ENCODE measurements at places on chromosomes 11 and 22.

DNA sequence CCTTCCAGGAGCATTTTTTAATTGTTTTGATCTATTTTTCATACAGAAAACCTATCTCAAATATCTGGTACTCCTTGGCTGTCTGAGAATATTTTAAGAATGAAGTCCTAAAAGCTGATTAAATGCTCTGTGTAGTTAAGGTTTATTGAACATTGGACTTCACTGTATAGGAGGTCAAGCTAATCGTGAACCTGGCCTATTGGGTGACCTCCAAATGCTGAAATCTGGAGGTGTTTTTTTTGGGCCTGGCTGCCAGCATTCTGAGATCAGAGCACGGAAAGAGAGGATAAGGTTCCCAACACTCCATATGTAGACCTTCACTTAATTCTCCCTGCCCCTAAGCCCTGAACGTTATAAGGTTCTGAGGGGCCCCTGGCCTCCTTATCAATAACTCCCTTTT lies 8.3 kb downstream of the IL17RA start:
- DNase-seq = no peak

- no peak for DNase-seq
Observed at GRCh38 chr11:78031629-78032028, 8.6 kb upstream of the KCTD14 start.

DNA sequence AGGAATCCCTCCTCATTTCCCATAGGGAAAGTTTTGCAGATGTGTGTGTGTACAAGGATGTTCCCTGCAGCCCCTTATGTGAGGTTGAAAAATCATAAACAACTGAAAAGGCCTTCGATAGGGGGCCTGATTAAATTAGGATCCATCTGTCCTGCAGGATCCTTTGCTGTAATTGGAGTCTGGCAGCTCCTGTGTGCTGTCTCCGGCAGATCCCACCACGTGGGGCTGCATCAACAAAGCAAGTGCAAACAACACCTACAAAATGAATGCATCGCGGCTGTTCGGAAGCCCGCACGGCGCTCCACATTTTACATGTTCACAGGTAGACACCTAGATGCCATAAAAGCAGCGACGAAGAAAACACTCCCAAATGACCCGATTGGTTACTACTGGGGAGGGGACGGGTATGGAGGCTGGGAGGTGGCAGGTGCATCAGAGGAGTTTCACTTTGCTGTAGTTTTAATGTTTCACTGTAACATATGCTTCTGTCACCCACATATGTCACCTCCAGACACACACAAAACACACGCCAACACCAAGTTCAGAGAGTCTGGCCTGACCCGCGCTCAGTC lies 52.2 kb downstream of the NFAM1 start:
- no peak for DNase-seq

GRCh38 chr22:33476716-33477115 lies 418.5 kb upstream of the SYN3 start:
- DNase-seq = no peak

DNA sequence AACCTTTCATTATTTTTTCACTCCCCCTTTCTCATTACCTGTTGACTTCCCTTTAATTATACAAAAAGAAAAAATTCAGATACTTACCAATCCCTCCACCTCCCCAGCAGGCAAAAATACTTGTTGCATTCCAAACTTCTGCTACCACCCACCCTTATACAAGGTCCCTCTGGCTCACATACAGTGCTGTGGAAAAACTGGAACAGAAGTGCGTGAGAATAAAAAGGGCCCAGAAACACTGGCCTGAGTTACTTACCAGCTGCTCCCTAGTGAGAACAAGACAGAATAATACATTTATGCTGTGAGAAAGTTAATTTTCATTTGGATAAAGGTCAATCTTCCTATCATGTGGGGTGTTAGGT lies 46.9 kb upstream of the RAPSN start:
- DNase-seq = no peak

DNA sequence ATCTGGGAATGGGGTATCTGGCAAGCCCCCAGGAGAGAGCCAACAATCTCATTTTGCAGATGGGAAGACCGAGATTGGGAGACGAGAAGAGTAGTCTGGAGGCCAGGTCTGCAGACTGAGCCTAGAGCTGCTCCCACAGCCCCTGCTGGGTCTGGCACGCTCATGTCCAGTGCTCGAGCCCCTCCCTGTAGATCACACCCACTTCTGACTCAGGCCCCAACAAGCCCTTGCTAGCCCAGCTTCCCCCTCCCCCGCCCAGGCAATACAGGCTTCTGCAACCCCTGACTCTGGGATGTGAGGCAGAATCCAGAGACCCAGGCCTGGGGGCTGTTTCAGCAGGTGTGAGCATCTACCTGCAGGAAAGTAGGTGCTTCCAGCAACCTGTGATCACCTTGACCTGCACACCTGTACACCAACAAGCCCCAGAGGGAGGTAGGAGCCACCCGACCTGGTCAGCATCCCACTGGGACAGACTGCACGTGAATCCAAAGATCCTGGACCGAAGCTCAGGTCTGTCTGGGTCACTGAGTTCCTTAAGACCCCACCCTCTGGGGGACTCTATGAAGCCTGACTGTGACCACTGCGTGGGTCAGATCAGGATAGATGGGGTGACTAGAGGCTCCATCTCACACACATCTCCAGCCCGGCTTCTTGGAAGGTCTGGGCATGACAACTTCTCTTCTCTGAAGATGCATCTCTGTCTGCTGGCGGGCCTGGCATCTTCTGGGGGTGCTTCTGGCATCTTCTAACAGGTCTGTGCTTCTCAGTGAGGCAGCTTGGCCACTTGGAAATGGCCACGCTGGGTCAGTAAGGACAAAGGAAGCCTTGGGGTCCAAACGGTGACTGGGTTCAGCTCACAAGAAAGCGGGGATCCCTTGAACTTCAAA lies 29.3 kb downstream of the LINC01488 start:
- DNase-seq = peak; percentile 62

DNA sequence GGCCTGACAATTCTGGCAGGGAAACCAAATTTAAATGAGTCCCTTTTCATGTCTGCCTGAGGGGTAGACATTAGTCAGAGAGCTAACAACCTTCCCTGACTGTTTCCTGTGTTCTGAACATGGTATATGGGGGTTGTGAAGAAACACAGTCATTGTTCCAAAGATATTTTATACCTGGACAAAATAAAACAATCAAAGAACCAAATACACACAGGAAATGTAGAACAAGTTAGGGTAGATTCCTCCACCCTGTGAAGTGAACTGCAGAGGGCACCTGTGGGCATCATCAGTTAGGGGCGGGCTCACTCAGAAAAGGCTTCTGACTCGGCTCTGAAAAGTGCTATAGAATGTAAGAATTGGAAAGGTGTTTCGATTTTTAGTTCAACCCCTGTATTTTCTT lies 231.9 kb upstream of the CADM1 start:
- DNase-seq = peak; percentile 89

DNA sequence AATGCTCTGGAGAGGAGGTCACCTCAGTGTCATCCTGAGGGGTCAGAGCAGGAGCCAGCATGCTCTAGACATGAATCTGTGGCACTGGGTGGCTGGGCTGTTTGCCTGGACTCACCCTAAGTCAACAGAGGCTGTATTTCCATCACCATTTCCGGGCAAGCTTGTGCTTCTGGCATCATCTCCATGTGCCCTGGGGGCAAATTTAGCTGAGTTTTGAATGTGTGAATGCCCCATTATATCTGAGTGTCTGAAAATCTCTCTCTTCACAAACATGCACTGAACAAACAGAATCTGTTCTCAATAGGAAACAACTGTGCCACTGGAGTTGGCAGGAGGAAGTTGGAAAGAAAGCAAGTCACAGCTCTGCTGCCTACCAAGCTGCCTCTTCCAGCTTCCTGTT lies 356.2 kb downstream of the GRM5 start:
- DNase-seq = peak; percentile 83

- no peak for DNase-seq
Observed at GRCh38 chr22:29083933-29084591, 11.2 kb downstream of the KREMEN1 start.

GRCh38 chr11:3946455-3947017 lies 91.1 kb downstream of the STIM1 start:
- no peak for DNase-seq

DNA sequence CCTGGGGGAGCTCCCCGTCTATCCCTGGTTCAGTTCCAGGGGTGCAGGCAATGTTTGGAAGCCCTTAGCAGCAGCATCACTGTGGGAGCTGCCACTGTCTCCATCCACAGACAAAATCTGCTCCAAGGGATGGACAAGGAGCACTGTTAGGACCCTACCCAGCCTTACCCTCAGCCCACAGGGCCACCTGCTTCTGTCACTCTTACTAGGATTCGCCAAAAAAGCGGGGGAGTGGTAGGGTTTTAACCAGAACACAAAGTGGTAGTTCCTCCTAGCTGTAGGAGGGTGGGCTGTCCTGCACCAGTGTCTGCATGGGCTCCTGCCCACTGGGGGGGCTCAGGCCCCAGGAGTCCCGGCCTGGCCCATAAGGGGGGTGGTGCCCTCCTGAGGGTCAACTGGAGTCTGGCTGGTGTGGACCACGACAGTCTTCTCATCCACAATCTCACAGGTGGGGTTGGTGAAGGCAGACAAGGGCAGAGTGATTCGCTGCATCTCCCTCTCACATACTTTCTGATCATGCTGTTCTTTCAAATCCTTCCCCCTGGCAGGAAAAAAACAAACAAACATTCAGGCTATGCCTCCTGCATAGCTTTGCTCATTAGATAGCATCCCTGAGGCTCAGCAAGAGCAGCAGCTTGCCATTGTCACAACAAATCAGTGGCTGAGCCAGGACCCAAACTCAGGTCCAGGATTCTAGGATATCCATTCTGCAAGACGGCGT lies 9.4 kb downstream of the PIK3IP1 start:
- DNase-seq = no peak

DNA sequence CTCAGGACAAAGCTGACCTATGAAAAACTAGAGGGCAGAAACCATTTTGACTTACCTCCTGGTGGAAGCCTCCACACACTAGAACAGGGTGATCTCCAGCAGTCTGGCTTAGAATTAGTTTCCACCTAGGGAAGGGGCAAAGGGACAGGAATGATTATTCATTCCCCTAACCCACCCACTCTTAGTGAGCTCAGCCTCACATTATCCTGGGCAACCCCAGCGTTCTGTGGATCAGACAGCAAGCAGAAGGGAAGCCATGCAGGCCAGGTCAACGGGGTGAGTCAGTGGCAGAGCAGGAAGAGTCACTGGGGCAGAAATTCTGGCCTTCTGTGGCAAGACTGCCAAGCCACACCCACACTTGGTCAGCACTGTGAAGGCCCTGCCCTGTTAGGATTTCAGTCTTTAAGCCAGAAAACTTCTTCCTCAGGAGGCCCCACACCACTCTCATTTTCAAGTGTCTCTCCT lies 10.5 kb downstream of the NUMA1 start:
- DNase-seq = peak; percentile 87

GRCh38 chr11:134046681-134047449 lies 22.0 kb upstream of the JAM3 start:
- no peak for DNase-seq

DNA sequence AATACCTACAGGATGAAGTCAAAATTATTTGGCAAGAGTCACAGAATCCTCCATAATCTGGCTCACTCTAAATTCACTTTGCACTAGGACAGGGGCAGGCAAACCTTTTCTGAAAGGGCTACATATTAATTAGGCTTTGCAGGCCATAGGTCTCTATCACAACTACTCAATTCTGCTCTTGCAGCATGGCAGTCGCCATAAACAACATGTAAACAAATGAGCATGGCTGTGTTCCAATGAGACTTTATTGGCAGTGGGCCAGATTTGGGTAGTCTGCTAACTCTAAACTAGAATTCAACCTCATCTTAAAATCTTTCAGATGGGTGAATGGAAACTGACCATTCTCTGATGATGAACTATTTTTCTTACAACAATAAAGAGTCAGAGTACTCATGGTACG lies 5.8 kb downstream of the THRSP start:
- DNase-seq = no peak

DNA sequence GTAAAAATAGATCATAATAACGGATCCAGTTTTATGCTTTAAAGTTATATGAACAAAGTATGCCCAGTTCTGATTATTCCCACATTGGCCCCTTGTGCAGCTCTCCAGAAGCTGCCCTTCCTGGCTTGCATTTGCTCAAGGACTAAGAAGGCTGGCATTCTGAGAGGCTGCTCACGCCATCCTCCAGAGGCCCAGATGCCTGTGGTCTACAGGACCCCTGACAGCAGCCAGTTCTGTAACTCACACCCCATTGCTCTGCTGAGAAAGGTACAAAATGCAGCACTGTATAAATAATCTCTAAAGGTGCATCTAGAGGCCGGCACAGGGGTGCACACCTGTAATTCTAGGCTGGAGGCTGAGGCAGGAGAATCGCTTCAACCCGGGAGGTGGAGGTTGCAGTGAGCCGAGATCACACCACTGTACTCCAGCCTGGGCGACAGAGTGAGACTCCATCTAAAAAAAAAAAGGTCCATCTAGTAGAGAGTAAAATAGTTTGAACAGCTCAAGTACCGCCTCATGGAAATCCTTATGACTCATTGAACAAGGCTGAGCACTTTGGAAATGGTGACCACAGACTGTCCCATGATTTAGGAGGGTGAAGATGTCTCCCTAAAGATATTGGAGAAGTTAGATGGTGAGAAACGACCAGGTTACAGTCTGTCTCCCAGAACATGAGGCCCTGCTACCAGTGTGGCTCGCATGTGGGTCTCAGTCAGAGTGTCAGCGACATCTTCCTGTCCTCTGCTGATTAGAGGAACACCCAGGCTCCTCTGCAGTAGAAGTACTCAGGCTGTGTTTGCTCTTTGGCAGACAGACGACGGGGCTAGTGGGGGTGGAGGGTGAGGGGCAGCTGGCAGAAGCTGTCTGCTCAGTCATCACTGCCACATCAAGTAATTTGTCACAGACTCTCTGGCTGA lies 56.3 kb downstream of the KREMEN1 start:
- DNase-seq = no peak

DNA sequence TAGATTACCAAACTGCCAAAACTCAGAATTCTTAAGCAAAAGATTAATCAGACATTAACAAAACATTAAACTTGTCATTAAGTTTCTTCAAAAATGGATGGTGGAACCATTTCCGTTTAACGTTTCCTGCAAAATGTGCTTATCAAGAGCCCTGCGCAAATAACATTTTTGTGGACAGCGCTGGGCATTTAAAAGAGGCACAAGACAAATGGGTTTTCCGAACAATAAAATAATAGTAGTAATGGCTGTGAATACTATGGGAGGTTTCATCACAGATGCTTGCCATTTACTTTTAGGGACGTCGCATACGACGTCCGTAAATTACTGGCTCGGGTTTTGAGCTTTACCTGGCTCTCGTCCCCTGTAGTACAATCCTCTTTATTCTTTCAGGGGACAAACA lies 1.1 kb downstream of the NPAT start:
- DNase-seq = peak; percentile 26

- DNase-seq = no peak
Observed at GRCh38 chr11:62223095-62223494, 14.6 kb downstream of the SCGB2A1 start.
